Activated CD4-positive, alpha-beta T cell treated with anti-CD3 and anti-CD28 coated beads, Interleukin-2, amount 10 ng/mL, durations not matched to agents 7 days and 5 days (primary cell): ENCODE measurements at places on chromosomes 7 and 10.
A peak's percentile ranks its signal among the peaks of the same experiment; 100 is the strongest.

GRCh38 chr7:41574377-41574776, 128.5 kb downstream of the INHBA start:
- no peaks in the 10 kb centered on the region for H3K27me3 ChIP-seq
- no peak overlapping the region for H3K27ac ChIP-seq
- H3K4me1 ChIP-seq, result no peaks in the 10 kb centered on the region
- no peak for DNase-seq
- no peaks in the 10 kb centered on the region for H3K36me3 ChIP-seq
- no peak overlapping the region for H3K4me3 ChIP-seq

GRCh38 chr10:96743988-96744585, 23.8 kb upstream of the PIK3AP1 start:
- no peak overlapping the region for H3K4me3 ChIP-seq
- no peaks in the 10 kb centered on the region for H3K36me3 ChIP-seq
- H3K27me3 ChIP-seq, result peaks cover 3% of the 10 kb centered on the region

- H3K4me3 ChIP-seq, result no peak overlapping the region
- no peak for DNase-seq
- H3K36me3 ChIP-seq, result peaks cover 8% of the 10 kb centered on the region
- peaks cover 28% of the 10 kb centered on the region for H3K4me1 ChIP-seq
- no peak overlapping the region for H3K27ac ChIP-seq
- no peaks in the 10 kb centered on the region for H3K27me3 ChIP-seq
Observed at GRCh38 chr10:102310361-102311024, 65.2 kb downstream of the GBF1 start.

DNA sequence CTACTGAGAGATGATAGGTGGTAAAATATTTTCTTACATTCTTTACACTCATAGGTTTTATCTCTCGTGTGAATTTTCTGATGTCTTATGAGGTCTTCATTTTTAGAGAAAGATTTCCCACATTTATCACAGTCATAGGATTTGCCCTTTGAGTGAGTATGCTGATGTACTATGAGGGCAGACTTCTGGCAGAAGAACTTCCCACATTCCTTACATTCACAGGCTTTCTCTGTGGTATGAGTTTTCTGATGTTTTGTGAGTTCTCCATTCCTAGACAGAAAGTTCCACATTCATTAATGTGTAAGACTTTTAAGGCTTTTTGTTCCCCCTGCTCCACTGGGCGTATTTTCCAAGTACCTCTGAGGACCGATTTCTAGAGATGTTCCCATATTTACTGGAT, 23.5 kb downstream of the ZNF25 start:
- peaks cover 70% of the 10 kb centered on the region for H3K36me3 ChIP-seq
- no peaks in the 10 kb centered on the region for H3K4me1 ChIP-seq
- no peak overlapping the region for H3K4me3 ChIP-seq

DNA sequence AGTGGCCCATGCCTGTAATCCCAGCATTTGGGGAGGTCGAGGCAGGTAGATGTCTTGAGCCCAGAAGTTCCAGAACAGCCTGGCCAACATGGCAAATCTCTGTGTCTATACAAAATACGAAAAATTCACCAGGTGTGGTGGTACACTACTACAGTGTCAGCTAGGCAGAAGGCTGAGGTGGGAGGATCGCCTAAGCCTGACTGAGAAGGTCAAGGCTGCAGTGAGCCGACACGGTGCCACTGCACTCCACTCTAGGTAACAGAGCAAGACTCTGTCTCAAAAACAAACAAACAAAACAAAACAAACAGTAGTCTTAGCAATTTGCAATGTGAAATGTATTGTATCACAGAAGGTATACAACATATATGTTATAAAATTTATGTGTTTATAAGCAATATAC, 348.0 kb downstream of the SEMA3D start:
- no peak overlapping the region for H3K4me3 ChIP-seq
- no peaks in the 10 kb centered on the region for H3K4me1 ChIP-seq
- H3K27me3 ChIP-seq, result no peaks in the 10 kb centered on the region
- no peaks in the 10 kb centered on the region for H3K36me3 ChIP-seq

- H3K4me3 ChIP-seq, result peak within 1 kb of the TSS; percentile 34
- H3K4me1 ChIP-seq, result peaks cover 5% of the 10 kb centered on the region
- peaks cover 68% of the 10 kb centered on the region for H3K27me3 ChIP-seq
- H3K36me3 ChIP-seq, result no peaks in the 10 kb centered on the region
- no peak for DNase-seq
Observed at GRCh38 chr10:124092860-124093773, at the start of gene CHST15. TSS of gene CHST15 (minus strand) at chr10:124093598. CDS start at chr10:124046212, 47,386 bp downstream.

- peaks cover 82% of the 10 kb centered on the region for H3K4me1 ChIP-seq
- DNase-seq, result peak; percentile 65
- H3K27me3 ChIP-seq, result no peaks in the 10 kb centered on the region
Observed at GRCh38 chr10:91201213-91201996, 19.1 kb upstream of the PCGF5 start.

DNA sequence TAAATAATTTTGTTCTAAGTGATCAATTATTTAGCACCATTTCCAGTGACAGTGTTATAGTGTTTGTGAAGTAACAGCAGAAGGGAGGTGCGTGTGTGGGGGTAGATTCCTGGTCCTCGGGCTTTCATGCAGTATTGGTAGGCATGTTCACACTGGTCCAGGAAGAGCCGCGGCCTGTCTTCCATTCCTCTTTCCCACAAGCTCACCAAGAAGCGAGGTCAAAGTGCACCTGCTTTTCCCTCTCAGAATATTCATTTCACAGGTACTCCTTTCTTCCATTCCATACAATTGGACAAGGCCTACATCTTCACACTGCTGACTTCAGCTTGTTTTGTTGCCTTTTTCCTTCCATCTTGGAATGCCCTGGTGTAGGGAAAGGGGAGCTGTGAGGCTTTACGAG, 151.8 kb upstream of the CELF2 start:
- no peaks in the 10 kb centered on the region for H3K36me3 ChIP-seq
- H3K4me3 ChIP-seq, result no peak overlapping the region
- no peak for DNase-seq
- H3K4me1 ChIP-seq, result peaks cover 3% of the 10 kb centered on the region

DNA sequence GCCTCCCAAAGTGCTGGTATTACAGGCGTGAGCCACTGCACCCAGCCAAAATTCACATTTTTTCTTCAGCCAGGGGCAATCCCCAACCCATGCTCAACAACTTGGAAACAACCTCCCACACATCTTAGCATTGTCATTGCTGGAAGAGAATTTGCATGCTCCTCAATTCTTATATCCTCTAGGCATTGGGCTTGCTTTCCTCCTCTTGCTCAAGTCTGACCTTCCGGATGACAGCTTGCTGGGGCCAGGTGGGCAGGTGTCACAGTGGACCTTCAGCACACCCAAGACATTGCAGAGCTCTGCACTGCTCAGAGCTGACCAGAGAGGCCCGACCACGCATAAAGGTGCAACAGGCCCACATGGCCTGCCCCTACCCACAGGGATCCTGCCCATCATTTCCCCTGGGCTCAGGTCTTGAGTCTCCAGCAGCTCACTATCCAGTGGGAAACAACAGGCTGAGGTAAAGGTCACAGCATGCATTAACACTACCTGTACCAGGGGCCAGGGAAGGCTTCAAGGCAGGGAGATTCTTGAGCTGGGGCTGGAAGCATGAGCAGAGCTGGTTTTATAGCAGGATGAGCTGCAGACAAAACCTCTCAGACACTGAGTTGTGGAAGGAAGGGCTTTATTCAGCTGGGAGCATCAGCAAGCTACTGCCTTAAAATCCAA, 6.8 kb upstream of the GPR15LG start:
- H3K4me3 ChIP-seq, result no peak overlapping the region
- H3K36me3 ChIP-seq, result no peaks in the 10 kb centered on the region
- H3K27ac ChIP-seq, result no peak overlapping the region
- DNase-seq, result no peak

- peak; percentile 68 for DNase-seq
- H3K27ac ChIP-seq, result no peak overlapping the region
- H3K27me3 ChIP-seq, result peaks cover 19% of the 10 kb centered on the region
- no peaks in the 10 kb centered on the region for H3K36me3 ChIP-seq
- peaks cover 11% of the 10 kb centered on the region for H3K4me1 ChIP-seq
Observed at GRCh38 chr7:44145969-44146911, 5.1 kb upstream of the MYL7 start.
